AML-193 (cell line): ENCODE measurements at places on chromosomes 5 and 9.

GRCh38 chr9:13688990-13689600, 409.6 kb upstream of the MPDZ start:
- DNase-seq: no peak

DNA sequence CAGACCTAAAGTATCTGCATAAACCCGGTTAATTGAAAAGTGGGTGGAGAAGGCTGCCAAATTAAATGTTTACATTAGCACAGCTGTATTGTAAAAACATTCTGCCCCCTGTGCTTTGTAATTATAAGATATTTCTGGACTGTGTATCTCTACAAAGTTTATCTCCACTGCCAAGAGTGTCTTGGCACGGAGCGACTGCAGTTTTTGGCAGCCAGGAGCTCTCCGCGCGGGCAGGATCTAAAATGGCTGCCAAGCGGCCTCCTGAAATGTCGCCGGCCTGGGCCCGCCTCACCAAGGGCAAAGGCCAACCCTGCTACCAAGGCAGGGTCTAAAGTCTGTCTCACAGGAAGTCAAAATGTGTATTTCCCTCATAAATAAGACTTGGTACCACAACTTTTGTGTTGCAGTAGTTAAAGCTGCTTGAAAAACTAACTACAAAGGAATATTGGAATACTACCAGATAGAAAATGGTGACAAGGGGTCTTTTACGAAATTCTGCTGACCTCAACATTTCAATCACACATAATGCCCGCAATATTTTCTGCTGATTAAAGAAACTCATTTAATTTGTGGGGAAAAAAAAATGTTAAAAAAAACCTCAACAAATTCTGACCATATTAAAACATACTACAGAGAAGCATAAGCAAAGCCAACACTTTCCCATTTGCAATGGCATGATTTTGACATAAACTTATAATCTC, 110.4 kb downstream of the NFIB start:
- DNase-seq: no peak

GRCh38 chr5:137808503-137809135, 54.5 kb upstream of the HNRNPA0 start:
- no peak for DNase-seq

DNA sequence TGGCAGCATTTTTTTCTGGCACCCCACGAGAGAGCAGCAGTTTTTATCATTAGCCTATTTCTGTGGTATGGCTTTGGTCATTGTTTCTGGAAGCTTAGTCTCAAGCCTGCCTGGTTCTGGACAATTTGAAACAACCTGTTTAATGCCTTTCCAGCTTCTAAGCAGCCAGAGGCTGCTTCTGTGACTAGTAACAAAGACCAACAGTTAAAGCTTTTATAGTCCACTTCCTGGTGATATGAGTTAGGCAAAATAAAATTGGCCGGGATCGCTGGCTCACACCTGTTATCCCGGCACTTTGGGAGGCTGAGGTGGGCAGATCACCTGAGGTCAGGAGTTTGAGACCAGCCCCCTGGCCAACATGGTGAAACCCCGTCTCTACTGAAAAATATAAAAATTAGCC, 24.0 kb downstream of the LYRM7 start:
- no peak for DNase-seq

GRCh38 chr9:21555911-21556310, 73.8 kb upstream of the IFNE start:
- no peak for DNase-seq

GRCh38 chr9:84266087-84266561, 74.4 kb downstream of the SLC28A3 start:
- DNase-seq: no peak

GRCh38 chr5:149156435-149157083, 15.3 kb downstream of the ABLIM3 start:
- no peak for DNase-seq

DNA sequence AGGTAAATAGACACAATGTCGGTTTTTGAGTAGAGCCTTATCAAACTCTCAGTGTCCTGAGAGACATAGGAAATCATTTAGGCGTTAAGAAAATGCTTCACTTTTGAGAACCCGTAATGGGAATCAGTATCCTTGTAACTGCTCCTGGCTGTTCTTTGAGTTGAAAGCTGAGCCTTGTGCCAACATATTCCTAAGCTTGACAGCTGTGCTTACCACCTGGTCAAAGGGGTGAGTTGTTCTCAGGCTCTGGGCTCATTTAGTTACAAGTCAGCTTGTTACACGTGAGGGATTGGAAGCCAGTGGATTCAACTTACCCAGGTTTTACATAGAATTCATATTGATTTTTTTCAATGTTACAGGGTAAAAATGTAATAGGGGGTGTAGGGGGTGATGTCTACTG, 145.9 kb downstream of the GABRB2 start:
- DNase-seq: no peak

GRCh38 chr5:130743092-130743491, 422.0 kb downstream of the HINT1 start:
- no peak for DNase-seq

GRCh38 chr9:124323904-124324303, 66.2 kb downstream of the NEK6 start:
- DNase-seq: no peak

- DNase-seq: no peak
Measured at GRCh38 chr5:91140657-91141056, 242.5 kb downstream of the ARRDC3 start.

- DNase-seq: no peak
Measured at GRCh38 chr9:19284729-19285128, 54.2 kb downstream of the DENND4C start.

GRCh38 chr9:69549310-69550202, 122.6 kb downstream of the APBA1 start:
- no peak for DNase-seq

- DNase-seq: no peak
Measured at GRCh38 chr5:32047056-32047455, 127.1 kb downstream of the GOLPH3 start.

- DNase-seq: no peak
Measured at GRCh38 chr5:167317884-167318283, 973.6 kb upstream of the WWC1 start.

DNA sequence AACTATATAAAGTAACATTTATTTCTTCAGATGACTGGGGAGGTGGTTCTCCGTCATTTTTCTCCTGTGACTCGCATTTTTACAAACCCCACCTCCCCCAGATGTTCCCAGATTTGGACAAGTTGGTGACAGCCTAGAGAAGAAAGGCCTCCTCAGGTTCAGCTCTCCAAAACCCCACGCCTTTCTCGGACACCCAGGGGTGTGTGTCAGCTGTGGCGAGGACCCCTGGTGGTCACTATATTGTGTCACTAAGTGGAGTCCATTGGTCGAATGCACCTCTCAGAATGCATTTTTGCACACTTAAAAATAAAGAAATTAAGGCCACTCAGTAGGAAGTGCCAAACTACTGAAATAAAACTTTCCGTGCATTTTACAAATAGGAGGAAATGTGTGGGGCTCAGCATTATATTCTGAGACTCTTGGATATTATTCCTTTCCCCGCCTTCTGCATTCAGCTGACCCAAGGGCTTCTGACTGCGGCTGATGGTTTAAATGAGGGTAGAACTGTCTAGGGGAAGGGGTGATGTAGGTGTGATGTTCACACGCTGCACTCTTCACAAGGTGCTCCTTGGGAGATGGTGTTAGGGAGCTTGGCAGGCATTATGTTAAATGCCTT, 47.6 kb downstream of the ACO1 start:
- peak; percentile 15 for DNase-seq

GRCh38 chr9:106639873-106640568, 222.9 kb upstream of the ZNF462 start:
- no peak for DNase-seq

DNA sequence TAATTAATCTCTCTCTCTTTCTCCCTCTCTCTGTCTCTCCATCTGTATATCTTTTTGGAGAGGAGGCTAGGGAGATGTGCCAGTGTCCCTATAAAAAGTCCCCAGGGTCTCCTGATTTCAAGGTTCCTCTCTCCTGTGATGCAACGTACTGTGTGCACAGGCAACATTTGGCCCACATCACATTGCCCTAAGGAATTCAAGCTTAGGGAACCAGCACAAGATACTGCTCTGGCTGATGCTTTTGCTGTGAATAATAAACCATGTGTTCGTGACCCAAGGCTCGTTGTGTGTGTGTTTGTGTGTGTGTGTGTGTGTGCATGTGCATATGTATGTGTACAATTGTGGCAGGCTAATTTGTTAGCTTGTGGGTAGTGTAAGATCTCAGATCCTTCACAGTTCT, 9.7 kb downstream of the SPATA9 start:
- DNase-seq: no peak

GRCh38 chr5:4095918-4096630, 500.4 kb downstream of the IRX1 start:
- DNase-seq: no peak

- DNase-seq: no peak
Measured at GRCh38 chr5:110268283-110268682, 458.2 kb downstream of the TMEM232 start.

GRCh38 chr9:4836676-4837075, 43.9 kb downstream of the RCL1 start:
- no peak for DNase-seq

DNA sequence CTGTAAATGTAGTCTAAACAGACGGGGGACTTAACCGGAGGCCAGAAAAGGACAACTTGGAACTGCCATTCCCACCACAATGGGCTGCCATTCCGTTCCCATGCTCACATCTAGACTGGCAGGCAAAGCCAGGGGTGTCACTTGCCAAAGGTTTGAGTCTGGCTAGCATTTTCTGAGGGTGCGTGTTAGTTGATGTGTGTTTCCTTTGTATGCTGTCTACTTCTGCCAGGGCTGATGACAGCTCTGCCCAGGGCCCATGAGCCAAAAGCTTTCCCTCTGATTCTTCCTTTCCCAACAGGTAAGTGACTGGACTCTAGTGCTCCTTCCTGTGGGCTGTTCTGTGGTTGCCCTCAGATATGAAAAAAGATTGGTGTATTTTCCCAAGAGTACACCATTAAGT, 68.0 kb downstream of the ZNF608 start:
- no peak for DNase-seq

GRCh38 chr5:175900157-175900556, 28.8 kb downstream of the CPLX2 start:
- no peak for DNase-seq

DNA sequence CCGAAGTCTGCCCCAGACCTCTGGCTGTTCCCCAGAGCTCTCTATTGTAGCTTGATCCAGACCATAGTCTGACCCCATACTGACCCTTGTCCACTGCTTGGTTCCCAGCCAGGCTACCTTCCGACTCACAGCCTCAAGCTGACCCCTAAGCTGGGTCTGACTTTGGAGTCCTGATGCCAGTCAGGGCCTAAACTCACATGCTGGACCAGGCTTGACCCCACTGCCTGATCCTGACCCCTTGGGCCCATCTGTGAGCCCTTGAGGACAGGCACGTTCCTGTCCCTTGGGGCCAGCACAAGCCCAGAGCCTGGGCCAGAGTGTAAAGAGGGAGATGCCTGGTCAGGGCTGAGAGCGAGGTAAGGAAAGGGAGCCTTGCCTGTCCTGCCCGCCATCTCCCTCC, 32.7 kb upstream of the ENHO start:
- no peak for DNase-seq

- DNase-seq: no peak
Measured at GRCh38 chr5:151808451-151809169, 36.9 kb downstream of the G3BP1 start.

DNA sequence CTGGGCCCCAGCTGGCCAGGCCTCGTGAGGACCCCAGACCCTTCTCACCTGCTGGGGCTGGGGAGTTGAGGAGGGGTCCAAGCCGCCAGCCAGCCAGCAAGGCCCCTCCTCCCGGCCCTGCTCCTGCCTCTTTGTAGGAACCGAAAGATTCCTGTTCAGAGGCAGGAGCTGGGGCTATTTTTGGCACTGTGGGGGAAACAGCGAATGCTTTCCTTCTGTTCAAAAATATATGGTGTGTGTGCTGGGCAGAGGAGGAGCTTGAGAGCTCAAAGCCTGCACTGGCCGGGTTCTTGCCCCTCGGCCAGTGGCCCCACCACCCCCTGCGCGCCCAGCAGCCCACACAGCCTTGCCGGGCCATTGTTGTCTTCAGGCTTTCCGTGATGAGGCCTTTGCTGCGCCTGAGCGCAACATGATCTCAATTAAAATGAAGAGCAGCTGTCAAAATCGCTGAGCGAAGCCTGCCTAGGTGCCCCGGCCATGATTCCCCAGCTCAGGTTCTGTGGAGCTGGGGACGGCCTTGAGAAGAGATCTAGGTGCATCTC, 13.4 kb downstream of the NCS1 start:
- no peak for DNase-seq
